ENCODE measurements at places on chromosomes 1 and 21.

DNA sequence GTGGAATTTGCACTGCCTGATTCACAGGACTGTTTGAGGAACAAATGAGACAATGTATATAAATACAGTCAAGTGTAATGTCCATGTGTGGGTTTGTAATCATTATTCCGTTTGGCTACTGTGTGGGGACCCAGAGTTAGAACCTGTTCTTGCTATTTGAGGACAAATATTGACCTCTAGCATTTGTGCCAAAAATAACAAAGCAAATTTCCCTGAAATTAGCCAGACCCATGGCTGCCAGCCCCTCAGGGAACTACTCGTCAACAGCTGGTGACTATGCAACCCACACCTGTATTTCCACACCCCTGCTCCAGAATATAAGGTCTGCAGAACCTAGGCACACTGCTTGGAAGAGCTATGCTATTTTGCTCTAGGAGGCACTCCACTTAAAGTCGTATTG is 70.7 kb downstream of the KCNJ6 start:
- DNase-seq: no peak

- no peak for DNase-seq
Observed at GRCh38 chr1:169487133-169487532, 1.4 kb upstream of the SLC19A2 start.

GRCh38 chr1:170863621-170864020 is 71.7 kb upstream of the MROH9 start:
- DNase-seq: no peak

DNA sequence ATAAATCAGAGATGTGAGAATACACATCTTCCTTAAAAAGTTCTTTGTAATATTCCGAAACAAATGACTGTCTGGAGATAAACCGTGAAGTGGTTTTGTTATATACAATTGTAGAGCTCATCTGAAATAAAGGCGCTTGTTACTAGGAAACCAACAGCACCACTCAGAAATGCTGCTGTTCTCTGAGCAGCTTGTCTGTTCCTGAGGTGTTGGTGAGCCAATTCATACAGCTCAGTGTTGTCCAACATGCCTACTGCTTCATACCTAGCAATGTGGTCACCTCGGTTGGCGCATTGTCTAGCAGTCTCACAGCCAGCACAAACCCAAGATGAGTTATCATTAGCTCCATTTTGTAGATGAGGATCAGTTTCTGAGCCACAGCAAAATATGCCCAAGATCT is 44.4 kb downstream of the GFI1 start:
- DNase-seq: peak; percentile 4

DNA sequence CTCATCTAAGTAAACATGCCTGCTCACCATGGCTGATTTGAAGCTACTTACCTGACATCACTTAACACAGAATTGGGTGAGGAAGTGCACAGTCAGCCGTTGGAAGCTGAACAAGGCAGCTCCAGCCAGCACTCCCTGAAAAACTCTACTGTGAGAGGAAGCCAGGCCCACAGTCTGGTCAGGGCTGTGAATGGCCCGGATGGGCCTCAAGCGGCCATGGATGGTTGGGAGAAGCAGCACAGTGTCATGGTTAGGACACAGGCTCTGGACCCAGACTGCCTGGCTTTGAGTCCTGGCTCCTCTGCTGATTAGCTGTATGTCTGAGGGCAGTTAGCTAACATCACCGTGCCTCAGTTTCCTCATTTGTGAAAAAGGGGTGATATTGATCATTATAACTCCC is 267.8 kb downstream of the GRIK3 start:
- DNase-seq: no peak

DNA sequence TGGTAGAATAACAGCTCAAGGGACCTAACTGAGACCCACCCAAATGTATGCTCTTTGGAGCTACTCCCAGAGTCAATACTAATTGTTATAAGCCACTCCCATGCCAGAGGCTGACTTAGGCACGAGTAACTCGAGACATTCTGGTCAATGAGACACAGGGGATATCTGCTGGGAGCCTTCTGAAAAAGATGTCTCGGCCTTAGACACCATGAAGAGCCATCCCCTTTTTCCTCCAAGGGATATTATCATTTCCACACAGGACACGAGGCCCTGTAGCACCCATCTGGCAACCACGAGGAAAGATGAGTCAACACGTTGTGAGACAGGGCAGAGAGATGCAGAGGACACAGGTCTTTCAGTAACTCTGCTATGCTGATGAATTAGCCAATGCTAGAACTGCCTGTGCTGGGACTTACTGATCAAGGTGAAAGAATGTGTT is 30.7 kb downstream of the ITPKB start:
- no peak for DNase-seq

DNA sequence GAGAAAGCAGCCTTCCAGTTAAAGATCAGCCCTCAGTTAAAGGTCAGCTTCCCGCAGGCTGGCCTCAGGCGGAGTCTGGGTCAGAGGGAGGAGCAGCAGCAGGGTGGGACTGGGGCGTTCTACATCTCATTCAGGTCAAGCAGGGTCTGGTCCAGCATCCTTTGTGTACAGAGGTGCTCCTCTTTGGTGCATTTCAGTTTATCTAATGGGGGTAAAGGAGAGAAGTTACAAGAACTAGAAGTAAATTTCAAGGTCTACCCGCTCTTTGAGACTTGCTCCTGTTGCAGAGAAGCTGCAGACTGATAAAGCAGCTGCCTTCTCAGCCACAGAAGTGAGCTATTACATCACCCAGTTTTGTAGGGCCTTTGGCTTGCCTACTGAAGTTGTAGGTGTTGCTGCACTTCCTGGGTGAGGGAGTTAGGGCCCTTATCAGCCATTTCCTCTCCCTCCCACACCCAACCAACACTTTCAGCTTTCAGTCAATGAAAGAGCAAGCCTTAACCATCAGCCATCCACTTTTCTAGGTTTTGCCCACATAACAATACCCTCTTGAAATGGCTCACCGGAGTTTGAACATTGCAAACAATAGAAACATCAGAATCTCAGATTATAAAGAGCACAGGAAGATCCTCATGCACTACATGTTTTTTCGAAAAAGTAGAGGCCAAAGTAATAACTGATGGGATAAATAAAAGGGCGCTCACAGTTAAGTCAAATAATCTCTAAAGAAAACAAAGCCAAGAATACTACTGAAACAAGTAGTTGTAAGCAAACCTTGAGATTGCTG is 2.8 kb upstream of the NUP210L start:
- no peak for DNase-seq

DNA sequence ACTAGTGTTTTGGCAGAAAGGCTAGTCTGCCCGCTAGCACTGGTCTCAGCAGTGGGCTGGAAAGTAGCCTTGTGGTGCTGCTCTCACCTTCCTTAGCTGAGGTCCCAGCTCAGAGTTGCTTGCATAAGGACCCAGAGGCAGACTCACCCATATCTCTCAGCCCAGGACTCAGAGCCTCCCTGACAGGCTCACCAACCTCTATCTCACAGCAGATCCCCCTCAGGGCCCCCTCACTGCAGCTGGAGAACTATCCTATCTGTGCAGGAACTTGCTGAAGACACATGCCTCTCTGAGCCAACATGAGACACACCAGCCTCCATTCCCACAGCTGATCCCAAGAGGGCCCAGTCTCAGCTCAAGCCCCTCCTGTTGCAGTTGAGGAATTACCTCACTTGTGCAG is 82.6 kb downstream of the IARS2 start:
- no peak for DNase-seq

DNA sequence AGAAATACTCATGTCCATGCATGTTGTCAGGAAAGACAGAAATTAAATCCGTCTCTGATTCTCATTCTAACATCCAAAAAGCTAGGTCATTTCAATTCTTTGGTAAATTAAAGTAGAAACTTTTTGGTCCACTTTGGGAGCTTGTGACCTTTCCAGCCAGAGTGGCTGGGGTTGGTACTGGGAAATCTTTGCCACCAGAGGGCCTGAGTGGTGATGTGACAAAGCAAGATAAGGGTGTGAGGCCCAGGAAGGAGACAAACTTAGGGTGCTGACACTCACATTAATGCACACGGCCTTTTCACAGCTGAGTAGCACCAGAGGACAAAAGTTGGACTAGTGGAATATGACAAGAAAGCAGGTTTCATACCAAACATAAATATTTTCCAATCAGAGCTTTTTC is 144.3 kb downstream of the DNM3 start:
- DNase-seq: no peak

DNA sequence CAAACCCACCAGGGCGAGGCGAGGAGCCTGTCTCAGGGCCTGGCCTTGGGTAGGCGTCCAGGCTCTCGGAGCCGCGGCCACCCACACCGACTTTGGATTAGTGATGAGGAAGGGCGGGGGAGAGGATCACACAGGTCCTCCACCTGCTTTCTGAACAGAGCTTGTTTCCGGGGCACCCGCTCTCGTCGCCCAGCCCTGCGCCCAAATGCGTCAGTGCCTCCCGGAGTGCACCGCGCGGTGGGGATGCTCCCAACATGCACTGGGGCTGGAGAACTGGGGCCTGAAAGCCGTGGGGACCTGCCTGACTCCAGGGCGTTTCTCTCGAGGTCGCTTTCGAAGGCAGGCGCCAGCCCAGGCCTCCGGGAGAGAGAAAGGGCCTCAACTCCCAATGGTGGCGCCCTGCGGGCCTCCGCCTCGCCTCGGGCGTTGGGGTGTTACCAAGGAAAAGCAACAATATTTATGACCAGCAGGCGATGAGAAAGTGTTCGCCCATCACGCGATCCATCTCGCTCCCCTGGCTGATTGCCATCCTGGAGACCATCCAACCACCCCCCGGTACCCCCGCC is 8.9 kb upstream of the LHX8 start:
- DNase-seq: no peak

DNA sequence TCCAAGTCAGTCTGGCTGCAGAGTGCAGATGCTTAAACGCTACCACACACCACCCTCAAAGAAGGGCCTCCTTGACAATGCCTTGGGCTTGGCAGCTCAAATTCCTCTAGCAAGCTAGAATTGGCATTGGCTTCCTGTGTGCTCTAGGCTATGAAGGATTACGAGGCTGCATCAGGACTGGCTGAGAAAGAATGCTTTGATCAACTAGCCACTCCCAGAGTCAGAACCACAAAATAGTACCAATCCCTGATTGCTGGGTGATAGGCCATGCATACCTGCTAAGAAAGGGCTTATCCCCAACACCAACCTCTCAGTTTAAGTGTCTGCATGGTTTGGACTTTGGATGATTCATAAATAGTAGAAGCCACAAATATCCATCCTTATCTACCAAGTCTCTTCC is 504.9 kb downstream of the OMA1 start:
- no peak for DNase-seq

GRCh38 chr1:184160236-184160635 is 108.7 kb downstream of the TSEN15 start:
- DNase-seq: no peak

DNA sequence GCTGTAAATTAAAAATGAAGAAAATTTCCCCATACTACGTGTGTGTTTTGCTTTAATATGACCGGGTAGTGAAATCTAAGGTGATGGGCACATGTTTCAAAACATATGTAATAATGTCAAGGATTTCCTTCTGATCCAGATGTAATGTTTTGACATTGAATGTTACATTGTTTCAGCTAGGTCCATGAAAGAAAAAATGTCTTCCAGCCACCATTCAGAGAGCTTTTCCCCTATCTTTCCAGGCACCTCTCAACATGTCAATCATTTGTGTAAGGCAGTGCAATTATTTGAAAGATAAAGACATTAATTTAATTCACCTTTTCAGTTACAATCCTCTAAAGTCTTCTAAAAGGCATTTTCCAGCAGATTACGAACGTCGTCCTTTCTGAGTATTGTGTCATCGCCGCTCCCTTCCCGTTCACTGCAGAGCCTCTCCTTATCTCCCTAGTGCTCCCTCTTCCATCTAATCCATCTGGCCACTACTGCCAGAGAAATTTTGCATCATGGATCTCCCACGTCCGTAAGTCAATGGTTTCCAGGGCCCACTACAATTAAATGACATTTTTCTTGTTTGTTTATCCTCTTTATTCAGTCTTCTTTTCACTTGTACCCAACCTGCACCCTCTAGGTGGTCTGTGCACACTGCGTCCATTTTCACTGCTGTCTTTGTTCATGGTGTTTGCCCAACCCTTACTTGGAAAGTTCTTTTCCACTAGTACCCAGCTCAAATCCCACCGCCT is 1.3 kb upstream of the VAMP3 start:
- DNase-seq: no peak

- DNase-seq: no peak
Observed at GRCh38 chr21:46009951-46010705, 28.6 kb downstream of the COL6A1 start.

GRCh38 chr1:33503506-33503905 is 31.1 kb downstream of the ZSCAN20 start:
- DNase-seq: no peak

DNA sequence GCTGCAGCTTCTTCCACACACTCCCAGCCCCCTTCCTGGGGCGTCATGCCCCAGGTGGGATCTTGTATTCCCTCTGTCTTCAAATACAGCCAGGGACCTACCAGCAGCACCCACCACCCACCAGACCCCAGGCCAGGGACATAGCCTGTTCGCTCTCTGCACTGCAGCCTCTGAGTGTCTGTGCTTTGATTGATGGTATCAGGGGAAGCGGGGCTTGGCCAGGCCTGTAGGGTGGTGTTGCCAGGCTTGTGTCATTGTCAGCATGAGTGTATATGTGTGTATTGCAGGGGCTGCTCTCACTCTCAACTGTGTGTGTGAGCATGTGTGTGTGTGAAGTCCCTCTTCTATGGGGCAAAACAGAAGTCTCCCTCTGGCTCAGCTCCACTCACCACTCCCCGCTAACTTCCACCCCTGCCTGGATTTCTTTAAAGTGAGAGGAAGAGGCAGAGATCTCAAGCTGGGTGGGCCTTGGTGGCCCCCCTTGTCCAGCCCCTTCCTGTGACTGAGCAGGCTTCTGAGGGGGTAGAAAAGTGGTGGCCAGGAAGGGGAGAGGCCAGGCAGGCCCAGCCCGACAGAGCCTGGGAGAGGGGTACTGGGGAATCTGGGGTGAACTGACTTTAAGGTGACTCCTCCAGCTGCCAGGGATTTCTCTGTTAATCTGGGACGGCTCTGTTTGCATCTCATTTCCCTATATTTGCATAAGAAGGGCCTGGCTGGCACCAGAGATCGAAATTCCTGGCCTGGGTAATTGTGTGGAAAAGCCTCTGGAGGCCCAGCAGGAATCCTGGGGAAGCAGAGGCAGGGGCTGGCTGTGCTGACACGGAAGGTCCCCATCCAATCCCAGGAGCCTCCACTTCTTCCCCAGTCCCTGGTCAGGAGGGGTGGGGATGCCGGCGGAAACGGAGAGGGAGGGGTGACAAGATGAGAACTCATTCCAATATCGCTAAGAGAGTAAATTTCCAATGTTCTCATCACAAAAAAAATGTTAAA is 18.6 kb upstream of the ADGRB2 start:
- DNase-seq: no peak

DNA sequence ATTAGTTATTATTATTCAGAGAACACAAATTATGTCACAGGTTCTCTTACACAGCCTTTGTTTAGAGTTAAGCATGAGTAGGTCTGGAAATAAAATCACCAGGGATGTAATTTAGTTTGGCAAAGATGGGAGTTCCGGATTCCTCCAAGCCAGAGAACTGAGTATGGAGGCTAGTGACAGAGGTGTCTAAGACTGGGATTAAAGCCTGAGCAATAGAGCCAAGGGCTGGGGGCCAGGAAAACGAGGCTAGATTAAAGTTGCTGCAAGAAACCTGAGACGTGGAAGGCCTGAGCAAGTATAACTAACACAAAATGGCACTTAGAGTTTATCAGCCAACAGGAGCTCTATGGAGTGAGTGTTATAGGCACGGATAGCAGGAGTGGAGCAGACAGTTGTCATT is 381.6 kb downstream of the SRGAP2C start:
- DNase-seq: no peak
